MG63 (cell line): ENCODE measurements at places on chromosomes 1 and 21. TPM values are rescaled to one million over a fixed set of nuclear protein-coding genes. Genes with fewer than 3 reads are reported as not detected.

The KMO gene
- not detected in 2 replicates for total RNA-seq

The SLFNL1 gene
- not detected in 2 replicates for total RNA-seq

The GPX7 gene
- total RNA-seq = 21.2 and 22.5 TPM in 2 replicates

The TP73 gene
- total RNA-seq = 3.1 and 8.3 TPM in 2 replicates

The LIPI gene
- not detected in 2 replicates for total RNA-seq

The MSH4 gene
- not detected in 2 replicates for total RNA-seq

The SPOCD1 gene
- 27.6 and 32.3 TPM in 2 replicates for total RNA-seq

DNA sequence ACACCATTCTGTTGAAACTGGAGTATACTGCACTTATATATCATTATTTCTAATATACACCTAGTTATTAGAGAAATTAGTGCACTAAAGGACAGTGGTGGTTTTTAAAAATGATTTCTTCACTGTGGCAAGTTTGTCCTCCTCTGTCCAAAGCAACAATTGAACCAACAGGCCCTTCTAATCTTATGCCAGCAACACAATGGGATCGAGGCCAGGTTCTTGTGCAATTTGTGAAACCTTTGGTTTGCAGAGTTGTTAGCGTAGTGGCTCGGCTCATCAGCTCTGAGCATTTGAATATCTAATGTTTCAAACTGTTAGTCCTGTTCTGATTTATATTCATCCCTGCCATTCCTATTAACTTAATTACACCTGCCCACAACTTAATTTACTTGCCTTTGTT is 9.9 kb upstream of the LRRC39 start:
- no peak for DNase-seq

DNA sequence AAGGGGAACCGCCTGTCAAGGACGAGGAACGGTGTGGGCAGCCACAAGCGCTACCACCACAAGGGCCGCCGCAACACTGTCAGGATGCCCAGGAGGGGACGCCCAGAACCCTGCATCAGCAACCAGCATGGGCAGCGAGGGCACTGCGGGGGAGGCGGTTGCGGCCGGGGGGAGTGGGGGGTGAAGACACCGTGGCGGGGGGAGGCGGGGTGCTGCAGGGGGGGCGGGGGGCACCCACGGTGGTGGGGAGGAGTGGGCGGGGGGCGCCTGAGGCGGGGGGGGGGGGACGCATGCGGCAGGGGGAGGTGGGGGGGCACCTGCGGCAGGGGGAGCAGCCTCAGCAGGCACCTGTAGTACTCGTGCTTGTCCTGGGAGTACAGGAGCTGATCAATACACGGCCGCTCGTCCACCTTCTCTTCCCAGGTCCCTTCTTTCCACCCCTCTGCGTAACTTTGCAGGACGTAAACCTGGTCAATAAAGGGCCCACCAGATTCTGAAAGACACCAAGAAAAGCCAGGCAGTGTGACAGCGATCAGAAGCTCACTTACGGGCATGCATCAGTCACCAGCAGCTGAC is 4.6 kb downstream of the POFUT2 start:
- no peak for DNase-seq

- DNase-seq = no peak
These were observed 122.3 kb upstream of the SLC44A3 start for GRCh38 chr1:94697839-94698238.

DNA sequence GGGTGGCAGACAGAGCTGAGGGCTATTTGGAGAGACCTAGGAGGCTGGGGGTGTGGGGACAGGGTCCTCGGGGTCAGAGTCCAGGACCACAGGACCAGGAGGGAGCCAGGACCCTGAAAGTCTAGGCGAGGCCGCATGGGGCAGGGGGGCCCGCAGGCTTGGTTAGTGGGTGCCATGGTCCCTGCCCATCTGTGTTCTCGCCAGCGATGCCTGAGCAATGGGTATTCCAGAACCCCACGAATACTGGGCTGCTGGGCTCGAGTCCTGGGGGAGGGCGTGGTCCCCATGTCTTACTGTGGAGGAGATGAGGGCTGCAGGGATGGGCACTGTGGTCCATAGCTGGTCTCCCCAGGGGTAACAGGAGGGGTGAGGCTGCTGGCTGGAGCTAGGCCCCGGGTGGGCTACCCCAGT is 2.0 kb downstream of the KRTAP10-6 start:
- no peak for DNase-seq

- DNase-seq = no peak
These were observed 150.6 kb upstream of the ZC3H12A start for GRCh38 chr1:37323486-37324377.

DNA sequence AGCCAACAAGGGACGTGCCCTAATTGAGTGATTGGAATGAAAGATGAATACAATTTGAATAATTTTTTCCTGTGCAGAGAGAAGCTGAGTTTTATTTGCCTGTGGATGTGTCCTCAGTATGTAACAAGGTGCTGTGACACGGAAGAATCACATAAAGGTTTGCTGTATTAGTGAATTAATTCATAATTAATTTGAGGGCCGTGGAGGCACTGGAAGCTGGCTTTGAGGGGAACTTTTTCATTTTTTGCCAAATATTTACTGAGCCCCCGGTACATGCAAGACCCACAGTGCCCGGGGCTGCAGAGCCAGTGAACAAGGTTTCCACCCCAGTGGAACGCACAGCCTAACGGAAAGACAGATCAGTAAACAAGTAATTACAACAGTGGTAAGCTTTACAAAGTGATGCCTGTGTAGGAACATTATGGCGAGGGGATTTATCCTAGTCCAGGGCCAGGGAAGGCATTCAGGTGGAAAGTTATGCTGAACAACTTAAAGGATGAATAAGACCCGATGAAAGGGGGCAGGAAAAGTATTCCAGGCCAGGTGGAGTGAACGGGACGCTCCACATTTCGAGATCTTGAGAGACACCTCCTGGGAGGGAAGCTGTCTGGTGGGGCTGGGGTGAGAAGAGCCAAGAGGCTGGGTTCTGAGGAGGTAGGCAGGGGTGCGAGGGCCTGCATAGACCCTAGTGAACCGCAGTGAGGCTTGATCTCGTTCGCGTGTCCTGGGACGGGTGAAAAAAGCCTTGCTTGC is 773 bp upstream of the RCC2 start:
- no peak for DNase-seq

GRCh38 chr1:167656657-167657056 is 26.6 kb downstream of the RCSD1 start:
- no peak for DNase-seq

- no peak for DNase-seq
These were observed 2.3 kb downstream of the PANK4 start for GRCh38 chr1:2523891-2524609.

DNA sequence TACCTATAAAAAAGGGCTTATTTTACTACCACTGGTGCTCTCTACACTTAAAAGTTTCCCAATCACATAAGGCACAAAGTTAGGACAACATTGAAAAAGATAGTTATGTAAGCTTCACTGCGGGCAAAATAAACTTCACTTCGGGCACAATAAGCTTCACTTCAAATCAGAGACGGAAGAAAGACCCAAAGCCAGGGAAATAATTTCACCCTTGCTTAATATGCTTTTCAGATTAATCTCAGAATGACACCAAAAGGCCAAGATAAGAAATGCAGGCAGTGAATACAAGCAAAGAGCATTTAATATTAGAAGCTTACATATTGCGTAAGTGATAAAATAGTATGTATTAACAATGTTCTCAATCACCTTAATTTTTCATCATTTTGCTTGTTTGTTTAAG is 444.2 kb downstream of the SETD4 start:
- no peak for DNase-seq

DNA sequence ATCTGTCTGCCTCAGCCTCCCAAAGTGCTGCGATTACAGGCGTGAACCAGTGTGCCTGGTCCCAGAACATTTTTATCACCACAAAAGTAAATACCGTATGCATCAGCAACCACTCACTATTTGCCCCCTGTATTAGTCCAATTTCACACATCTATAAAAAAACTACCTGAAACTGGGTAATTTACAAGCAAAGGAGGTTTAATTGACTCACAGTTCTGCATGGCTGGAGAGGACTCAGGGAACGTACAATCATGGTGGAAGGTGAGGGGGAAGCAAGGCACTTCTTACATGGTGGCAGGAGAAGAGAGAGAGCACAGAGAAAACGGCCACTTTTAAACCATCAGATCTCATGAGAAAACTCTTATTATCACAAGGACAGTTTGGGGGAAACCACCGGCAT is 25.6 kb upstream of the CTH start:
- DNase-seq = no peak

DNA sequence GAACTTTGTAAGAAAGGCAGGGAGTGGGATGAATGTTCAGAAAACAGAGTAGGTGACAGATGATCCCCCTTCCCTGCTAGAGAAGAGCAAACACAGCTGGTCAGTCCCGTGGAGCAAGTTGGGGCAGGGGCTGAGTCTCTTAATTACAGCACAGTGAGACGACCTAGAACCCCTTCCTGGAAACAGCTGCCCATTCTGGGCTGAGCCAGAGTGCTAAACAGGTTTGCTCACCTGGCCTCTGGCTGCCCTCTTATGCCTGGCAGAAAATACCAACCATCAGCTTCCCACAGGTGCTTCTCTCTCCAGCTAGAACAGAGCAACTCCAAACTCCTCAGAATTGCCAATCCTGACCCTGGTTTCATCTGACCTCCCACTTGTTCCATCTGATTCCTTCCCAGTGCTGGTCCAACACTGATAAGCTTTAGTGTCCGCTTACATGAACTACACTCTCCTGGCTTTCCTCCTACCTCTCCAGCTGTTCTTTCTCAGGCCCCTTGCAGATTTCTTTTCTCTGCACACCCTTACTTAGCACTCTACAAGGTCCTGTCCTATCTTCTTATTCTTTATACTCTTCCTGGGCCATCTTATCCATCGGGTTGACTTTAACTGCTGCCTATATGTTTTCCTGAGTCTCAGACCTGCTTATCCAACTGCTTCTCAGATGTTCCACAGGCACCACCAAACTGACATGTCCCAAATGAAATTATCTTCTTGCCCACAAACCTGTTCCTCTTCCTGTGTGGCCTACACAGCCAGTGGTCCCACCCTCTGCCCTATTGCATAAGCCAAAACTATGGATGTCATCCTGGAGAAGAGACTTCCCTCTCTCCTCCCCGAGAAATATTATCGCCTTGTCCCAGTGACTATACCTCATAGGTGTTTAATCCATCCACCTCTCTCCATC is 22.6 kb upstream of the COL9A2 start:
- no peak for DNase-seq

- DNase-seq = no peak
These were observed 21.6 kb upstream of the DIP2A start for GRCh38 chr21:46437096-46437498.

DNA sequence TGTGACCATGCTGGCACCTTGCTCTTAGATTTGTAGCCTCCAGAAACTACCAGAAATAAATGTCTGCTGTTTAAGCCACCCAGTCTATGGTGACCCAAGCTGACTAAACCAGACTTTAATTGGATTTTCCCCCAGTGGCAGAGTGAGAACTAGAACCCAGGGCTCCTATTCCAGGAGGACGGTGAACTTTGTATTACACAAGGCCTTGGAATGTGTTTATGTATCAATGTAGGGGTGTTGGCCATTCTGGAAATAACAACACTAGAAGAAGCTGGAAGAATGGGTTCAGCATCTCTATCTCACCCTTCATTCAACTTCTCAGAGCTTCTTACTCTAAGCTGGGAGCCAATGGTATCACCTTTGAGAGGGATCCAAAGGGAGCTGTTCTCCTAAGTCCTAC is 37.0 kb downstream of the ARHGEF11 start:
- DNase-seq = no peak

- DNase-seq = no peak
These were observed 54.7 kb downstream of the PACC1 start for GRCh38 chr1:212359794-212360479.

DNA sequence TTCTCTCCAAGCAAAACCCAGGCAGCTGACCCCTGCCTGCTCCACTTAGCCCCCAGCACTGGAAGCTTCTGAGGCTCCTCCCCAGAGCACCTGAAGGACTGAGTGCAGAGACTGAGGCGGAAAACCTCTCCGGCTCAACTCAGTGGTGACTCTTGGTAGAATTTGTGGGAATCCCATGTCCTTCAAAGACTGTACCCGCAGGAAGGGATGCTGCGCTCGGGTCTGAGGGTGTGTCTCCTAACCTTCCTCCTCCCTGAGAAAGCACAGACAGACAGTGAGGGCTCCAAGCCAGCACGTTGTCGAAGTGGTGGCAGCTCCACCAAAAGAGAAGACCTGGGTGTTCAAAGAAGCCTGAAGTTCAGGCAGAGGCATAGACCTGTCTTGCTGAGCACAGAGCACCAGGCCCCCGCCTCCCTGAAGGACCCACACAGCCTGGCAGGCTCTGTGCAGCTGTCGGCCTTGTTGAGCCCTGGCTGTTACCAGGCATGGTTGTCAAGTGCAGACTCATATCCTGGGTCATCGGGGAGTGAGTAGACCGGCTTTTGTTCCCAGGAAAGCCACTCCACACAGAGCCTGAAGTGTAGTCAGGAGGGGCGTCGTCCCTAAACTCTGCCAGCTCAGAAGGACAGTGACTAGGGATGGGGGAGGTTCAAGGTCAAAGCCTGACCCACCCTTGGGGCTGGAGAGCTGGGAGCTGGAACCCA is 36.7 kb downstream of the CSMD2 start:
- no peak for DNase-seq

DNA sequence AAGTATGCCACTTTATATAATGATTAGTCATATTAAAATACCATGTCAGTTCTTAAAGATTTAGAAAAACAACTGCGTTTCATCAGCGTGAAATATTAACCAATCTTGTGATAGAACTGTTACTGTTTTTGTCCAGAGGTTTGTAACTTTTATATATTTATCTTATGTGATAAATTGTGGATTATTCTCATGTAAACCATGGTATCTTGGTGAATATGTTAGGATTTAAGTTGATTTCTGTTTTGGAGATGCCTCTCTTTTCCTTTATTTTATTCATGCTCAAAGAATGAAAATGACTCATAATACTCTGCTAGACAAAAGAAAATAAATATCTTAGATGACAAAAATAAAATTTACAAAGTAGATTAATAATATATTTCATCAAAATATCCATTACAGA is 88.4 kb downstream of the ADGRL4 start:
- no peak for DNase-seq

DNA sequence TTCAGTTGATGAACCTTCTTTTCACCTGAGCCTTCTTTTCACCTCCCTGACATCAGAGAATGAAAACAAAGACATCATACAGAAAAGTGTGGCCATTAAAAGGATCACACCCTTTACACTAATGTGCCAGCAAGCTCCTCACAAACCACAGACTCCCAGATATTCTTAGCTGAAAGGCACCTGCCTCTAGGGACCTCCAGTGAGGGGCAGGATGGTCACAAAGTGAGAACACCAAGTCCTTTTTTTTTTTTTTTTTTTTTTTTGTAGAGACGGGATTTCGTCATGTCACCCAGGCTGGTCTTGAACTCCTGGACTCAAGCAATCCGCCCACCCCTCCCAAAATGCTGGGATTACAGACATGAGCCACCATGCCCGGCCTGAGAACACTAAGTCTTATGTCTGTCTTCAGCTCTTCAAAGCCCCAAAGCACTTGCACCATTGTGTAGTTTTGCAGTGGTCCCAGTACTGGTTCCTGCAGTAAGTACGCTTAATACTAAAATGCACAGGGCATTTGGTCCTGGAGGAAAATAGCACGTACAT is 58.2 kb upstream of the LBR start:
- DNase-seq = no peak

GRCh38 chr1:163163881-163164582 is 38.7 kb downstream of the RGS5 start:
- DNase-seq = peak; percentile 26
